ENCODE measurements at places on chromosomes 1 and 21.

DNA sequence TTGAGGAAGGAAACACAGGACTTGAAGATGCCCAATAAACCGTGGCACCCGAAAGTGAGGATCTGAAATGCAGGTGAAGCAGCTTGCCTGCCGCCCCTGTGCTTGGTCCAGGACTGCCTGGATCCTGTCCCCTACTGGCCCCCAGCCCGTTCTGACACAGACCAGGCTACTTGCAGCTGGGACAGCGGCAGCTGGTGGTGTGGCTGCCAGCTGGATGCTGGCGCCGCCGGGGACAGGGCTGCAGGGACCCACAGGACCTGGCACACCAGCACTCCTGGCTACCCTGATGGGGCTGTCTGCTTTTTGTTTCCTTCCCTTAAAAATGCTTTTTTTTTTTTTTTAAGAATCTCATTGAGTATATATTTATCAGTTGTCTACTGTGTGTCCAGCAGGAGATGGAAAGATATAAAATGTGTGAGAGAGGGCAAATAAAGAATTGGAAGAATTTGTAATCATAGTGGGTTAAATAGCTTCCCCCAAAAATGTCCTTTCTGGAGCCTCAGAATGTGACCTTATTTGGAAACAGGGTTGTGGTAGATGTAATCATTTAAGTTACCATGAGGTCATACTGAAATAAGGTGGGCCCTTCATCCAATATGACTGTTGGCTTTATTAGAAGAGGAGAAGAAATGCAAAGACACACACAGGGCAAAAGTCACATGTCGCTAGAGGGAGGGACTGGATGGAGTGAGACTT lies 165.6 kb downstream of the DSCAM start:
- no peak for DNase-seq

GRCh38 chr1:228867951-228868730 lies 132.9 kb downstream of the RHOU start:
- no peak for DNase-seq

DNA sequence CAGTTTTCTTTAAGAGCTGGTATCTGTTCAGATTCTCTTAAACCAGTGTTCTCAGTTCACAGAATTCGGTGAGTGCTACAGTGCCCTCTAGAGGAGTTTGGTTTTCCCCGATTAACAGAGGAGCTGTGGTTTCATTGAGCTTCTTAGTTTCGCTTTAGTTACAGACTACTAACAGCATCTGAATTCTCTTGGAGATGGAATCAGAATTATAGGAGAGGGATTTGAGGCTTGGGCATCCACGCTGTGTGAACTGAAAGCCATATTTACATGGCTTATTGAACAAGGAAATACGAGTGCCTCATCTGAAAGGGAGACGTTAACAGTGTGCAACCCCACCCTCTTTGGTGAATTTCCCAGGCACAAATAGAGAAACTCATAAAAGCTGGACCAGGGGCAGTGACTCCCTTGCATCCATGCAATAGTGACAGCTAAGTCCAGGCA lies 202.0 kb downstream of the USH2A start:
- peak; percentile 59 for DNase-seq

- DNase-seq: no peak
Observed at GRCh38 chr1:170886460-170886859, 48.9 kb upstream of the MROH9 start.

DNA sequence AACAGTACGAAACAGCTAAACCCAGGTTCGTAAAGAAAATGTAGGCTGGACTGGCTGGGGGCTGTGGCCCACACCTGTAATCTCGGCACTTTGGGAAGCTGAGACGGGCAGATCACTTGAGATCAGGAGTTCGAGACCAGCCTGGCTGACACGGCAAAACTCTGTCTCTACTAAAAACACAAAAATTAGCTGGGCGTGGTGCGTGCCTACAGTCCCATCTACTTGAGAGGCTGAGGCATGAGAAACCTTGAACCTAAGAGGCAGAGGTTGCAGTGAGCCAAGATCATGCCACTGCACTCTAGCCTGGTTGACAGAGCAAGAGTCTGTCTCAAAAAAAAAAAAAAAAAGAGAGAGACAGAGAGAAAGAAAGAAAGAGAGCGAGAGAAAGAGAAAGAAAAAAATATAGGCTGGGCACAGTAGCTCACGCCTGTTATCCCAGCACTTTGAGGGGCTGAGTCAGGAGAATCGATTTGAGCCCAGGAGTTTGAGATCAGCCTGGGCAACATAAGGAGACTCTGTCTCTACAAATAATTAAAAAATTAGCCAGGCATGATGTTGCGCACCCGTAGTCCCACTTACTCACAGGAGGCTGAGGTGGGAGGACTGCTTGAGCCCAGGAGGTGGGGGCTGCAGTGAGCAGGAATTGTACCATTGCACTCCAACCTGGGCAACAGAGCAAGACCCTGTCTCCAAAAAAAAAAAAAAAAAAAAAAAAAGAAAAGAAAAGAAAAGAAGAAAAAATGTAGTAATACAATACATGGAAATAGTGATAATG lies 35.7 kb downstream of the CAPZB start:
- DNase-seq: no peak

DNA sequence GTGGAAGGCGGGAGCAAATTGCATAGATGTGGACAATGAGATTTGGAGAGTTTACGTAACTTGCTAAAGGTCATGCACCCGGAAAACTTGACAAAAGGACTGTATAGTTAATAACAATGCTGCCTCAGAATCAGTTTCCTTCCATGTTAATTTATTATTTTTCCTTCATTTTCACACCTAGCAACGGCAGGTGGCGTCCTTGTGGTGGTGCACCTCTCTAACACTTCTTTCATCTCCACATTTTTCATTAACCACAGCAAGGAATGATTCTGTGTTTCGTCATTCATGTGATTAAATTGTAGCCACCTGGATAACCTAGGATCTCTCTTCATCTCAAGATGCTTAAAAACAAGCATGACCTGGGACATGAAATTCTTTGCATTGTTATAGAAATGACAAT lies 2133.0 kb downstream of the NCAM2 start:
- DNase-seq: no peak

DNA sequence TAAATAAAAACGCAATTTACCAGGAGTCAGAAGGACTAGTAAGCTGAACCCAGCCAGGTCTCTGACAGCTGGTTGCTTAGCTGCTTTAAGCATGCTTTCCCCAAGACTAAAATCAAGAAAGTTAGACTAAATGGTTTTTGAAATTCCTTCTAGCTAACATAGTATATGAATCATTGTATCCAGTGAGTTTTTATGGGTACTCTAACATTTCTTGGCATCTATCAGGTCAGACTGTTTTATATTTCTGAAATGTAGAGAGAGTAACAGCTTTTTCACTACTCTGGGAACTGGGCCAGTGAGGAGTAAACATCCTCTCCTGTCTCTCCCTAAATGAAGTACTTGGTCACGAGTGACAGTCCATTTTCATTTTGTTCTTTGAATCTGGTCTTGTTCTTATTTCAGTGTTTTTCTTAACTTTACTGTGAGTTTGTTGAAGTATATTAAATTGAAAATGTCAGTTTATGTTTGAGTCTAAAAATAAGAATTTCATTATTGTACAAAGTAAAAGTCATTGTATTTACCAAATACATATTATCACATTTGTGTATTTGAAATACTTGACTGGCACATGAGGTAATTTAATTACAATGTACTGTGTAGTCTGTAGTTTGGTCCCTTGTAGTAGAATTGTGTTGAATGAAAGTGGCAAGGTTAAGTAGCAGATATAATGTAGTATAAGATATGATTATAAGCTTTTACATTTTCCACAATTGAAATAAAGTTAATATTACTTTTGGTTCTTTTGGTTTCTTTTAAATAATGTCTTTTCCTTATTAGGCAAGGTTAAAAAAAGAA lies 47.6 kb downstream of the PKN2 start:
- peak; percentile 68 for DNase-seq

- no peak for DNase-seq
Observed at GRCh38 chr1:171799166-171799565, 17.7 kb downstream of the METTL13 start.

DNA sequence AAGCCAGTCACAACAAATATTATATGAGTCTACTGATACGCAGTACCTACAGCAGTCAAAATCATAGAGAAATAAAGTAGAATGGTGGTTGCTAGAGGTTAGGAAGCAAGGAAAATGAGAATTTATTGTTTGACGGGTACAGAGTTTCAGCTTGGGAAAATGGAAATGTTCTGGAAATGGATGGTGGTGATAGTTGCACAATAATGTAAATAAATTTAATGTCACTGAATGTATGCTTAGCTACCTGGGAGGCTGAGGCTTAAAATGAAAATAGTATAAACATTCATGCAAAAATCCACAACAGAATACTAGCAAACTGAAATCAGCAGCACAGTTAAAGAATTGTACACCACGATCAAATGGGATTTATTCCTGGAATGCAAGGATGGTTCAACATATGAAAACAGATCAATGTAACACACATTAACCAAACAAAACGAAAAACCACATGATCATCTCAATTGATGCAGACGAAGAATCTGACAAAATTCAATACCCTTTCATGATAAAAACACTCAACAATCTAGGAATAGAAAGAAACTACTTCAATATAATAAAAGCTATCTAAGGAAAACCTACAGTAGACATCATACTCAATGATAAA lies 10.7 kb downstream of the TUT4 start:
- DNase-seq: no peak

DNA sequence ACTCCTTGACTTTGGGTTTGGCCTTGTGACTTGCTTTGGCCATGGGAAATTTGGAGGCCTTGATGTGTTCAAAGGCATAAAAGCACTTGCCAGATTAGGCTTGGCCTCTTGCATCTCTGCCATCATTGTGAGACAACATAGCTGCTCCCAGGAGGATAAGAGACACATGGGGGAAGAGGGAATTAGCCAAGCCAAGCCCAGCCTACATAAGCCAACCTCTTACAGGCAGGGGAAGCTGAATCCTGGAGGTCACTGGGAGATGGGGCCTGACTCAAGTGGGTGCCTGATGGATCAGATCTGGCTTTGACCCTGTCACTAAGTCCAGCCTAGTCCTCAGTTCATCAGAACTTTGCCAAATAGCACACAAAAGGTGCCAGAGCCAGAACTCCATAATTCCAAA lies 37.6 kb upstream of the HMGB4 start:
- DNase-seq: no peak

DNA sequence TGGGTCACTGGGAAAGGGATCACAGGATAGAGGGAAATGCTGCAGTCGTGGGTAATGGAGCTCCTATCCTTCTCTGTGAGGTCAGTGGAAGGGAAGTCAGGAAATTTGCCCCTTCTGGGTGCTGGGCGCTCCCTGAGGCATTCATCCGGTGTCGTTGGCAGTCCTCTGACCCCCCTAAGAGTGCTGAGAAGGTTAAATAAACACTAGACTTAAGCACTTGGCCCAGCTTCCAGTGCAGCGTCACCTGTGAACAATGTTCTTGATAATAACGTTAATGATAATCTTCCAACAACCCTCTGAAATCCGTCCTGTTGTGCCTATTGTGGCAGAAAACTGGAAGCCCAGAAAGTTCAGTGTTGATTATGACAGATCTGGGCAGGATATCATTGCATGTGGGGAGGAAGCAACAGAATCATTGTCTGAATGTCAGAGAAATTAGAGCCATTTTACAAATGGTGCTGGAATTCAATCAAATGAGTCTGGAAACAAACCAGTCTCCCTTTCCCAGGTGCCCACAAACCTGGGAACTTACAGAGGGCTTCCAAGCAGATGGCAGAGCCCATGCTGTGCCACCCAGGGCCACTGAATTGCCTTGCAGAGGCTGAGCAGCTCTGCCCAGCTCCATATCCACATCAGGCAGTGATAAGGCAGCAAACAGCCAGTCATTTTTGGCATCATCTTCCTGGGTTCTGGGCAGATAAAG lies 216.8 kb downstream of the KAZN start:
- DNase-seq: no peak

- no peak for DNase-seq
Observed at GRCh38 chr1:14600405-14601112, 2.1 kb downstream of the KAZN start.

GRCh38 chr1:210448297-210448892 lies 119.7 kb downstream of the HHAT start:
- DNase-seq: peak; percentile 42

- no peak for DNase-seq
Observed at GRCh38 chr21:42525676-42526378, 12.2 kb downstream of the SLC37A1 start.

- no peak for DNase-seq
Observed at GRCh38 chr1:168210312-168210711, 15.5 kb upstream of the SFT2D2 start.

DNA sequence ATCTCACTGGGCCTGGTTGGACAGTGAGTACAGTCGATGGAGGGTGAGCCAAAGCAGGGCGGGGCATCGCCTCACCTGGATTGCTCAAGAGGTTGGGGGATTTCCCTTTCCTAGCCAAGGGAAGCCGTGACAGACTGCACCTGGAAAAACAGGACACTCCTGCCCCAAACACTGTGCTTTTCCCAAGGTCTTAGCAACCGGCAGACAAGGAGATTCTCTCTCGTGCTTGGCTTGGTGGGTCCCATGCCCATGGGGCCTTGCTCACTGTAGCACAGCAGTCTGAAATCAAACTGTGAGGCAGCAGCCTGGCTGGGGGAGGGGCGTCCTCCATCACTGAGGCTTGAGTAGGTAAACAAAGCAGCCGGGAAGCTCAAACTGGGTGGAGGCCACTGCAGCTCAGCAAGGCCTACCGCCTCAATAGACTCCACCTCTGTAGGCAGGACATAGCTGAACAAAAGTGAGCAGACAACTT lies 11.3 kb downstream of the C1orf105 start:
- no peak for DNase-seq

GRCh38 chr1:117389284-117389683 lies 22.0 kb downstream of the MAN1A2 start:
- no peak for DNase-seq

DNA sequence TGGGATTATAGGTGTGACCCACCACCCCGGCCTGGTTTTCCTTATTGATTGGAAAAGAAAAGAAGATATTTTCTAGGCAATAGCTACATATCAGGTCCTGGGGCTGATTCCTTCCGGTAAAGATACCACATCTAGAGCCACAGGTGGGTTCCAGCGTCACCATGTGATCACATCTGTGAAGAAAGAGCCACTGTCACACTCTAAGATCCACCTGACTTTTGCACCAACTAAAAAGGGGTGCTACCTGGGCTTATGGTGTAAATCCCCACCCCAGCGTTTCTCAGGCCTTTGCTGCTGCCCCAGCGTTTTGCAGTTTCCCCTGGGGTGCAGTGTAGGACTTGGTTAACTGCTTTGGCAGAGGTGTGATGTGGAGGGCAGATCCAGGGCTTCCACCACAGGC lies 22.3 kb upstream of the PDE9A start:
- no peak for DNase-seq

DNA sequence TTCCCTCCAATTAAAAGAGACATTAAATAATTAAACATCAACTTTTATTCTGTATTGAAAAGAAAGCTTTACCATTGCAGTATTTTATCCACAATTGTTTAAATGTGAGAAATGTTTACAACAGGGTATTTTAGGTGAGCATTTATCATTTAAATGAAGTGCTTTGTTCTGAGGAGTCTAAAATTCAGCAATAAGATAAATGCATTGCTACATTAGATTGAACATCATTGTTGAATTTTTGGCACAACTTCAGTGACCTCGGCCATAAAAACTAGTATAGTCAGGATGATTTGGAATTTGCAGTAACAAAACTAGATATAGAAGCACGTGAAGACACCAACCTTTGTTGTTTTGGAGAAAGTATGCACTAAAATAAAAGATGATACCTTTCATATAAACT lies 692.9 kb downstream of the USP25 start:
- no peak for DNase-seq

Data from HS-27A (cell line).